Parietal lobe (tissue), 2 donors: ENCODE measurements at places on chromosomes 12 and 14. TPM values are rescaled to one million over a fixed set of nuclear protein-coding genes. Genes with fewer than 3 reads are reported as not detected.

RDH16 gene
- 3.1 TPM for total RNA-seq

GLTP gene
- 10.6 TPM for total RNA-seq

YAF2 gene
- 83.6 TPM for total RNA-seq

MIA2 gene
- 21.9 TPM for total RNA-seq

GPRC5D gene
- not detected for total RNA-seq

TAS2R42 gene
- not detected for total RNA-seq

LHX5 gene
- total RNA-seq, result not detected

OR4E2 gene
- not detected for total RNA-seq

SELPLG gene
- total RNA-seq, result 1.6 TPM

PLA2G1B gene
- total RNA-seq, result not detected

FGD6 gene
- 14.1 TPM for total RNA-seq

TGFB3 gene
- total RNA-seq, result 21.6 TPM

WDR89 gene
- total RNA-seq, result 30.4 TPM

TMPRSS12 gene
- not detected for total RNA-seq

ZNF26 gene
- 32.2 TPM for total RNA-seq

PRPH gene
- 2.2 TPM for total RNA-seq

LIN7A gene
- total RNA-seq, result 37.9 TPM
